ENCODE measurements at places on chromosomes 7 and 10.

GRCh38 chr10:10551596-10552301 is 465.9 kb upstream of the CELF2 start:
- DNase-seq: peak; percentile 15

DNA sequence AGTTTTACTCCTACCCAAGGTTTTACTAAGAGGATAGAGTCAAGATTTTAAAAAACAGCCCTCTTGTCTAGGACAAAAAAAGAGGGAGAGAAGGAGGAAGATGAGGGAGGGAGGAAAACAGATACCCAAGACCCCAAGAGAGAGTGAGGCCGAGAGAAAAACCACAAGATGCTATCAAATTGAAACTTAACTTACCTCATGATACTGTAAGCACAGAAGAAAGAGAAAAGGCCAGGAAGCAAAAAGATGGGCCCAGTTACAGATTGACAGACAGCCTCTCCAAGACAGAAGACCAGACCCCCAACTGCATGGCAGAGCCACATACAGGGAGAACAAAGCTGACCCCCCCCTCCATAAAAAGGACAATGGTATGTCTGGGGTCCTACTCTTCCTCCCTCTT is 11.4 kb downstream of the SEC31B start:
- DNase-seq: no peak

- DNase-seq: peak; percentile 66
Observed at GRCh38 chr10:89563861-89564478, 28.6 kb upstream of the SLC16A12 start.

GRCh38 chr7:94649450-94649849 is 6.5 kb downstream of the SGCE start:
- peak; percentile 6 for DNase-seq

DNA sequence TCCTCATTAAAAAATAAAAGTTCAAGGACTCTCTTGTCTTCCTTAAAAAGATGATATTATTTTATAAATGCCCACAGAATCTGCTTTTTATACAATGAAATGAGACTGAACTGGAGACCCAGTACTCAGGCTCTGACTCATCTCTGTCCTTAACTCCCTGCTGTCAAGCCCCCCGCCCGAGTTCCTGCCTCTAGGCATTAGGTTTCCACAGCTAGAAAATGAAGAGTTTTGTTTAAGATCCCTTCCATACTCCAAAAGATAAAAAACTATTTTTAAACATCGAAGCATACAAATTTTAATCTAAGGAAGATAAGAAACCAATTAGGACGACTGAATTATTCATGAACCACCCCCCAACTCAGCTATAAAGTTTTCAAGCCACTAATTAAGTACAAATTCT is 97.7 kb upstream of the FEZF1 start:
- no peak for DNase-seq

DNA sequence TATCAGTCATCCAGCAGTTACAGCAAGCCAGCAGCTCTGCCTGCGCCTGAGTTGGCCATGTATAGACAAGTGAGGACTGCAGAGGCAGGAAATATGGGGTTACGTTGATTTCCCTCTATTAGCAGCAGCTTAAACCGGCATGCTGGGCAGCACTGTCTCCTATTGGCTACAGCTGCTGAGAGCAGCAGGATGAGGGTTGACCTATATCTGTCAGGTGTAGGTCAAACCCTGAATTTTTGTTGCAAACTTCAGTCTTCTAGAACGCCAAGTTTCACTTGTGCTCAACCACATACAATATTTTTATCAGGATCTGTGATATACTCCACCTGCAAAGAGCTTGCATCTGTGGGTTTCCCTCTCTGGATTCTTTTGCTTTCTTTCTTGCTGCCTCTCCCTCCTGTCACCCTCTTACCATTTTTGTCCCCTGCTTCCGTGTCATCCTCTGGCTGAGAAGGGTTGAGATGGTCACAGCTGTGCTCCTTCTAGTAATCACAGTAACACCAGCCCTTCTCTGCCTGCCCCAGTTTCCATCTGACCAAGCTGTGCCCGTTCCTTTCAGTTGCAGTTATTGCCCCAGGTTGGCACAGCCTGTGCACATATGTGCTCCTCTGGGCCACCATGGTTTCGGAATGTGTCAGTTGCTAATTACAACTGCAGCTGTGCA is 23.8 kb upstream of the GLCCI1 start:
- peak; percentile 29 for DNase-seq
